ENCODE measurements at places on chromosomes 5 and 9. TPM values are rescaled to one million over a fixed set of nuclear protein-coding genes. Genes with fewer than 3 reads are reported as not detected.

DNA sequence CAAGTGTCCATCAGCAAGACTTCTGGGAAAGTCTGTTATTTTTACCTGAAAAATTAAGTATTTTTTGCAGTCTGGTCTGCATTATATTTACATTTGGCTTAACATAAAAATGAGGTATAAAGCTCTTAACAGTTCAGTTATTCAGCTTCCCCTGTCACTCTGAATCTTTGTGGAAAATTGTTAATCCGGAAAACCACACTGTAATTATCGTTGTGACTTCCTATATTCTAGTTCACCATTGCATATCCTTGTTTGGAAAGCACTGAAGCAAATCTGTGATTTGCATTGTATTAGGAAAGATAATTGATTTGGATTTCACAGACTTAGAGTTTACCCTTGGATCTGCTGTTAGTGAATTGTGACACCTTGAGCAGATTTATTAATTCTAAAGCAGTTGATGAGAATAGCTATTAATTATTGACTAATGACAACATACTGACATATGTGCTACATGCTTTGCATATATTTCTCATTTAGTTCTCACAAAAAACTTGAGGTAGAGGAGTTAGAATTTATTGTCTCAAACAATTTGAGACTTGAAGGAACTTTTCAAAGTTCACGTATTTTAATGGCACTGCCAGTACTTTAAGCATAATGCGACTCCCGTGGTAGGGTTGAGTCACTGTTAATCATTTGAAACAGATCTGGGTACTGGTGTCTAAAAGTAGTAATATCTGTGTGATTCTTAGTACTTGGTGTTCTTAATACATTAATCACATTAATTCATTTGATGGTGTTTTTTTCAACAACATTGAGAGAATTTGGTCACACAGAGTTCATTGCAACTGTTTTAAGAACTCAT lies 71.8 kb upstream of the LRRC70 start:
- DNase-seq = no peak

The FOXD4 gene
- 1.7 TPM for total RNA-seq

- peak; percentile 45 for DNase-seq
Observed at GRCh38 chr9:114804505-114804904, 1.3 kb downstream of the TNFSF15 start.

The SARDH gene
- total RNA-seq = not detected

DNA sequence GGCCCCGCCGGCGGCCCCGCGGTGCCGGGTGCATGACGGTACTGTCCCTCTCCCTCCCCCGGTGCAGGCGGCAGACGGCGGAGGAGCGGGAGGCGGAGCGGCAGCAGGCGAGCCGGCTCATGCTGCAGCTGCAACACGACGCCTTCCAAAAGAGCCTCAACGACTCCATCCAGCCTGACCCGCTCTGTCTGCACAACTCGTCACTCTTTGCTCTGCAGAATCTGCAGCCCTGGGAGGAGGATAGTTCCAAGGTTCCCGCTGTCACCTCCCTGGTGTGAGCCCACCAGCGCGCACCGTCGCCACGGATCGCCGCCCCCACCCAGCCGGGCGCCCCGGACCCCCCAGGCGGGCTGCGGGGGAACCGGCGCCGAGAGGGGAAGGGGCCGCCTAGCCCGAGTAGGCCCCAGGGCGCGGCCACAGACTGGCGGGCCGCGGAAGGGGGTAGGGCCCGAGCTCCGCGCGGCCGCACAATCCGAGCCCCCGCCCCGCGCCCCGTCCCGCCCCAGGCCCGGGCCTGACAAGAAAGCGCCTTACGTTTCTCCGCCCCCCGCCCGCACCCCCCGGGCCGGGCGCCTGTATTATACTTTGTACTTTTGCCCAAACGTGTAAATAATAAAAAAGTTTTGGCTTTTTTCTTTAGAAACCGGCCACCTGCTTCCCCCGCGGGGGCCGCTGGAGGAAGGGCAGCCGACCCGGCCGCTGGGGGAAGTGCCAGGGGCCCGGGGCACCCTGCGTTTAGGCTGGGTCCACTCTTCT lies 2.5 kb downstream of the TLX3 start:
- DNase-seq = no peak

GRCh38 chr9:7210854-7211637 lies 453.3 kb downstream of the KDM4C start:
- no peak for DNase-seq

DNA sequence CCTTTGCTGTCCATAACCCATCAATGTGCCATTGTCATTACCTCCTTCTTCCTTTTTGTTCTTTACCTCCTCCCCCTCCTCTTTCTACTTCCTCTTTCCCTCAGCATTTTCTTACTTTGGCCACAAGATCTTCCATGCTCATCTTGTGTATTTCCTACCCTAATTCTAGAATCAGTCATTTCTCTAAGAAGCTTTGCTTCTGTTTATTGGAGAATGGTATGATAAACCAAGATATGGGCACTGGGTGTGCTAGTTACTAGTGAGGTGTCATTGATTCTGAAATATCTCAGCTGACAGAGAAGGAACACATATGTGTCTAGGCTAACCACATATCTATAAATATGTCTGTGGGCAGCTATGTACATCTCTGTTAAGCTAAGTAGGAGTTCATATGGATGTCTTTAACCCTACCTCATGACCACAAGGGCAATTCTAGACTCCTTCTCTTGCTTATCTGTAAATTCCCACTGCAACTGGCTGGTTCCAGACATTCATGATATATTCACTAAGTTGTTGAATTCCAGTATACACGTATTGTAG lies 2051.3 kb upstream of the CDH9 start:
- DNase-seq = no peak

- no peak for DNase-seq
Observed at GRCh38 chr9:111715471-111715870, 54.1 kb downstream of the GNG10 start.

DNA sequence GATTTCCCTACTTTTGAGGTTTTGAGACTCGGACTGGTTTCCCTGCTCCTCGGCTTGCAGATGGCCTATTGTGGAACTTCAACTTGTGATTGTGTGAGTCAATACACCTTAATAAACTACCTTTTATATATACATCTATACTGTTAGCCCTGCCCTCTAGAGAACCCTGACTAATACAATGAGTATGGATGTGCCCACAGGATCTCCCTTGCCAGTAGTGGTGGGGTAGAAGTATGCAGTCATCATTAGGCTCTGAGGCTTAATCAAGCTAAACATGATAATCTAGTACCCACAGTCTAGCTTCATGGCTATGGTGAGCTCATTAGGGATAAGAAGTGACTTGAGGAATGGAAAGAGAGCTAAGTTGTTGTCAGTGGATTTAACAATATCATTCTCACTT lies 412.8 kb upstream of the PTGER4 start:
- no peak for DNase-seq

- DNase-seq = peak; percentile 25
Observed at GRCh38 chr5:94433397-94434163, 184.8 kb downstream of the KIAA0825 start.

The NFIB gene
- total RNA-seq = 75.8 TPM

- no peak for DNase-seq
Observed at GRCh38 chr5:95609711-95610110, 10.2 kb upstream of the GPR150 start.

- peak; percentile 75 for DNase-seq
Observed at GRCh38 chr5:164013077-164013670, 507.8 kb downstream of the MAT2B start.

The FOXD1 gene
- total RNA-seq = 7.8 TPM

- no peak for DNase-seq
Observed at GRCh38 chr5:59873113-59873512, 20.4 kb downstream of the PDE4D start.

- no peak for DNase-seq
Observed at GRCh38 chr5:1881098-1881572, 1.6 kb downstream of the IRX4 start.

GRCh38 chr9:2727966-2728613 lies 10.8 kb downstream of the KCNV2 start:
- DNase-seq = peak; percentile 7

The SLC25A48 gene
- total RNA-seq = not detected

GRCh38 chr5:151154931-151155774 lies 2.4 kb downstream of the ANXA6 start:
- no peak for DNase-seq

The TAF11L14 gene
- not detected for total RNA-seq

GRCh38 chr5:10984021-10984715 lies 223.1 kb upstream of the DAP start:
- no peak for DNase-seq

DNA sequence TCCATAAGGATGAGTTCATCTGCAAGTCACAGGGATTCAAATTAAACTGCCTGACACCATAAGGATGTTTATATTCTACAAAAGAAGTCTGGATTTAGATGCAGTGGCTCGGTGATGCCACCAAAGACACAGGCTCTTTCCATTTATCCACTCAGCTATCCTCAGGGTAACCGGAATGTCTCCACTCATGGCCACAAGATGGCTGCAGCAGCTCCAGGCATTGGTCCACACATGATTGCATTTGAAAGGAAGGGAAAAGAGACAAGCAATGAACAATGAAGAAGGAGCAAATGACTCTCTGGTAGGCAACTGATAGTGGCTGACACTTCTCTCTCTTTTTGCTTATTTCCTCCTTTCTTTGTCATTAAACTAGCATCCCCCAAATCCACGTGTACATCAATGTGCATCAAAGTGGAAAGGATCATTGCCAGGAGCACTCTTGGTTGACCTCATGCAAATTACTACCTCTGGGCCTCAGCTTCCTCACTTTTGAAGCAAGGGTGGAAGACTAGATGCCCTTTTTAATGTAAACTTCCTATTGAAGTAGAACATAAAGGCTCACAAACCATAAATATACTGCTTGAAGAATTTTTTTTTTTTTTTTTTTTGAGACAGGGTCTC lies 7.2 kb upstream of the SNX30 start:
- no peak for DNase-seq

The SLC4A9 gene
- total RNA-seq = 0.24 TPM

The FOXD4L3 gene
- total RNA-seq = 1.2 TPM

The NOL8 gene
- 42.9 TPM for total RNA-seq

DNA sequence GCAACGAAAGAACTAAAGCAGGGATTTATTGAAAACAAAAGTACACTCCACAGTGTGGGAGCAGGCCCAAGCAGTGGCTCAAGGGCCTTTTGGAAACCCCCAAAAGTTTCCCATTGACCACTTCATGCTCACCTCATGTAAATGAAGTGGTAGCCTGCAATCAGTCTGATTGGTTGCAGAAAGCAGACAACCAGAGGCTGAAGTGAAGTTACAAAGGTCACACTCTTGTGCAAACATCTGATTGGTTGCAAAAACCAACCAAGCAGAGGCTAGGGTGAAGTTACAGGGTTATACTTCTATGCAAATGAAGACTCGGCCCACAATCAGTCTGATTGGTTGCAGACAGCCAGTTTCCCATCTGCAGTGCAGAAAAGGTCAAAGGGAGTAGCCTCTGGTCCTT lies 258.0 kb downstream of the YTHDC2 start:
- no peak for DNase-seq
